Activated CD8-positive, alpha-beta memory T cell treated with anti-CD3 and anti-CD28 coated beads, Interleukin-2, amount 10 ng/mL, durations not matched to agents 7 days and 5 days (primary cell): ENCODE measurements at places on chromosomes 11 and 22. TPM values are rescaled to one million over a fixed set of nuclear protein-coding genes. Genes with fewer than 3 reads are reported as not detected.

NCR3LG1 gene
- total RNA-seq: 0.91 TPM

MYH9 gene
- 913 TPM for total RNA-seq

SCGB1C1 gene
- not detected for total RNA-seq

EHF gene
- total RNA-seq: 0.44 TPM

OR4C5 gene
- not detected for total RNA-seq

PHOX2A gene
- total RNA-seq: not detected

PGGHG gene
- total RNA-seq: 214 TPM

SLC22A8 gene
- total RNA-seq: not detected

FXYD6 gene
- 0.20 TPM for total RNA-seq

RAB3IL1 gene
- total RNA-seq: not detected

PC gene
- total RNA-seq: 10.1 TPM

LIMK2 gene
- 47.3 TPM for total RNA-seq

TREH gene
- total RNA-seq: not detected

SPCS2 gene
- total RNA-seq: 130 TPM

OR5A1 gene
- not detected for total RNA-seq

TNRC6B gene
- total RNA-seq: 40.0 TPM

TSPAN32 gene
- 20.5 TPM for total RNA-seq

SLC17A6 gene
- total RNA-seq: not detected

OR52L1 gene
- not detected for total RNA-seq

TRIM34 gene
- total RNA-seq: 16.1 TPM

NAALAD2 gene
- total RNA-seq: not detected

EIF3L gene
- total RNA-seq: 218 TPM

CTSW gene
- total RNA-seq: 339 TPM
